ENCODE measurements at places on chromosomes 12 and 14.

GRCh38 chr14:99271221-99271941 lies 616 bp downstream of the BCL11B start:
- no peak for DNase-seq

DNA sequence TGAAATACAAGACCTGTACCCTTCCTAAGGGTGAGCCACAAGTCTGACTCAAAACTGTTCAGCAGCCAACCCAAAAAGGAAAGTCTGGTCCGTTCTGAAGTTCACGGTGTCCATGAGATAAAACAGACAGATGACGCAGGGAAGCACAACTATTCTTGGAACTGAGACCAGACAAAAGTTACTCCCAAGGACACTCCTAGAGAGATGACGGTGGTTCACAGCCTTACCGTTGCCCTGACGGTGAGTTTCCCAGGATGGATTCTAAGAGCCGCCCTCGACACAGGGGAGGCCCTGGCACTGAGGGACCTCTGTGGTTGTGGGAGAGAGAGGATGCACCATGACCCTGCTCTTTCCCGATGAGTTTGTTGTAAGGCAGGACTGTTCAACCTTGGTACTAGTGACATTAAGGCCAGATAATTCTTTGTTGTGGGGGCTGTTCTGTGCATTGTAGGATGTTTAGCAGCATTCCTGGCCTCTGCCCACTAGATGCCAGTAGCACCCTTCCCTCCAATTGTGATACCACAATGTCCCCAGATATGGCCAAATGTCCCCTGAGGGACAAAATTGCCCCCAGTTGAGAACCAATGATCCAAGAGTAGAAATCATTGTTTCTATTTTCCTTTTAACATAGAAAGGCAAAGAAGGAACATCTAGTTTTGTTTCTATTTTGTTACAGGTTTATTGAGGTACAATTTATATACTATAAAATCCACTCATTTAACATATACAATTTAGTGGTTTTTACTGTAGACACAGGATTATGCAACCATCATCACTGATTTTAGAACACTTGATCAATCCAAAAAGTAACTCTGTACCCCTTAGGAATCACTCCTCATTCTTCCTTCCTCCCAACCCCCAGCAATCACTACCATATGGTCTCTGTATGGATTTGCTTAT lies 23.0 kb downstream of the OR10P1 start:
- DNase-seq = no peak

GRCh38 chr12:63822352-63822751 lies 22.1 kb upstream of the SRGAP1 start:
- no peak for DNase-seq

DNA sequence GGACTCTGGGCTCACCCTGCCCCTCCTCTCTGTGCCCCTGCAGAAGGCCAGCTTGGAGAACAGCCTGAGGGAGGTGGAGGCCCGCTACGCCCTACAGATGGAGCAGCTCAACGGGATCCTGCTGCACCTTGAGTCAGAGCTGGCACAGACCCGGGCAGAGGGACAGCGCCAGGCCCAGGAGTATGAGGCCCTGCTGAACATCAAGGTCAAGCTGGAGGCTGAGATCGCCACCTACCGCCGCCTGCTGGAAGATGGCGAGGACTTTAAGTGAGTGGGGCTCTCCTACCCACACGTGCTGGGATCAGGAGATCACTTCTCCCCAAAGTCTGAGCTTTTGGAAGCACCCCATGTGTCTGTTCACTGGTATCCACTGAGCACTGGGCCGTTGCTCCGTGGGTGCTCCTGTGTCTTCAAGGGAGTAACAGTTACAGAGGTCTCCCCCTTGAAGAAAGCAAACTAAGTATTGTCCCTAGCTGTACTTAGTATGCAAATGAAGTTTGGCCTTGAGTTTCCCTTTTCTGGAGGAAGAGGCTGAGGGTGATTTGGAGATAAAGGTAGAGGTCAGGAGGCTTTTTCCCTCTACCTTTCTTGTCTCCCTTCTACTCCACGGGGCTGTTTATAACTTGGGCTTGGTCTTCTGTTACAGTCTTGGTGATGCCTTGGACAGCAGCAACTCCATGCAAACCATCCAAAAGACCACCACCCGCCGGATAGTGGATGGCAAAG lies 3.3 kb downstream of the KRT18 start:
- no peak for DNase-seq

DNA sequence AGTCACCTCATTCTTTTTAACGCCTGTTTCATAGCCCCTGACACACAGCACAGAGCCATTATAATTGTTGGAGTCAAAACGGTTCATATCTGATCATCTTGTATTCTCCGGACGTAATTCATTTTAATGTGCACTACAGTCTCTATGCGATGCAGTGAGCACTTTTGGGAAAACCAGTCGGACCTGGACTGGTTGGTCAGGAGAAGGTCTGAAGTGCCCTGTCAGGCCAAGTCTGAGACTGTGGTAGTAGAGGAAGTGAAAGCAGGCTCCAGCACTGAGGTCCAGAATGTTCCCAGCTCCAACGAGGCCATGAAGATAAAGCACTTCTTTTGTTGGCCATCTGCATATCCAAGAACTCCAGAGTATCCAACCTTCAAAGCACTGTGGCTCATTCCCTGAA lies 117.1 kb upstream of the NCOR2 start:
- no peak for DNase-seq

GRCh38 chr14:77041881-77042545 lies 13.5 kb upstream of the IRF2BPL start:
- no peak for DNase-seq

DNA sequence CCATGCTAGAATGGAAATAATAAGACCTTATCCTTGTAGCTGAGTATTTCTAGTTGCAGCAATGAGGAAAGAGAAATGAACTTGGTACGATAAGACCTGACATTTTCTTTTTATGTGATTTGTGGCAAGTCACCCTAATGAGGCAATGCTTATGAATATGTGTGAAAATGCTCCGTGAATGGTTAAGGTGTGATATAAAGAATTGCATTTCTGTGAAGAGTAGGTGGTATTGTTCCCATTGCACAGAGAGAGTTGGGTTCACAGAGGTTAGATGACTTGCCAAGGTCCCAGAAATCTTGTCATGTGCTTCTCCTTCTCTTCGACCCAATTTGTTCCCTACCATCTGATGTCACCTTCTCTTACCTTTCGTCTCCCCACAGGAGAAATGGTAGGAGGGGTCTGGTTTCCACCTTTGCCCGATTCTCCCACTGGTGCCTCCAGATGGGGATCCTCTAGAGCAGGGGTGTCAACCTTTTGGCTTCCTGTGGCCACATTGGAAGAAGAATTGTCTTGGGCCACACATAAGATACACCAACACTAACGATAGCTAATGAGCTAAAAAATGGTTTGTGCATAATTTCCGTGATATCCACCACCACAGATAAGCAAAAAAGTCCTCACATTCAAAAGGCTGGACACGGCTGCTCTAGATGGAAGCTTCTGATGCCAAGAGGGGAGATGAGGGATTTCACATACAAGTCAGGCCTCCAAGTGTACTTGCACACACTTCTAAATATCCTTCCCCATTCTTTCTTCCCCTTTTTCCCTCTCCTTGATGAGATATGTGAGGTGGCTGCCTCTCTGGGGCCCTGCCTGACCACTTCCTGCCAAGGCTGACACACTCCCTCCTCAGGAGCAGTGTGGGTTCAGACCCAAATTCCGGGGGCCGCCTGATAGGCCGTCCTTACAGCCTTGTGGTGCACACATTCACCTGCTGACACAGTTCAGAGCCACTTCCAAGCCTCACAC lies 96.1 kb downstream of the PLXNC1 start:
- no peak for DNase-seq

- DNase-seq = no peak
Measured at GRCh38 chr14:42947991-42948390, 1341.3 kb downstream of the LRFN5 start.

GRCh38 chr12:28349196-28349595 lies 158.9 kb downstream of the CCDC91 start:
- DNase-seq = no peak

- DNase-seq = peak; percentile 22
Measured at GRCh38 chr12:1662761-1663439, 28.0 kb upstream of the ADIPOR2 start.

DNA sequence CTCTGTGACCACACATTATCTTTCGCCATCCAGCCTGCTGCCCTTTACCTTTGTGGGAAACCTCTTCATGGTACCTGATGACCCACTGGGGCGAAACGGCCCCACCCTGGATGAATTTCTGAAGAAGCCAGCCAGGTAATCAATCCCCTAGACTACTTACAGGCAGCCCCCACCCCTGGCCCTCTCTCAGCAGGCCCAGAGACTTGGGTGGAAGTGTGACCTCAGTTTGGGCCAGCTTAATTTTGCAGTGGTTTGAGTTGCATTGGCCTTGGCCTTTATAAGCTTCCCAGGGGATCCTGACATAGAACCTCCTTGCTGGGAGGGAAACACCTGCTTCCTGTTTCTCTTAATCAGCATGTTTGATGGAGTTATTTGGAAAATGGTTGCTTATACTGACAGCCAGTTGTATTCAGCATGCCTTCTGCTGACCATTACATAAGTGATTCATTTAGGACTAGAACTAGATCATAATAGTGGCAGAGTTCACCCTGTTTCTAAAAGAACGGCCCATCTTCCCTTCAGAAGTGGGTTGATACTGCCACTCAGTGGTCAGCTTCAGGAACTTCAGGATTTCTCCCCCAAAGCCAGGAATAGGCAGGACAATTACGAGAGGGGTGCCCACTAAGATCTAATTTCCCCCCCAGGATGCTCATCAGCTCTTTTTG lies 6.1 kb downstream of the SDR39U1 start:
- peak; percentile 25 for DNase-seq

DNA sequence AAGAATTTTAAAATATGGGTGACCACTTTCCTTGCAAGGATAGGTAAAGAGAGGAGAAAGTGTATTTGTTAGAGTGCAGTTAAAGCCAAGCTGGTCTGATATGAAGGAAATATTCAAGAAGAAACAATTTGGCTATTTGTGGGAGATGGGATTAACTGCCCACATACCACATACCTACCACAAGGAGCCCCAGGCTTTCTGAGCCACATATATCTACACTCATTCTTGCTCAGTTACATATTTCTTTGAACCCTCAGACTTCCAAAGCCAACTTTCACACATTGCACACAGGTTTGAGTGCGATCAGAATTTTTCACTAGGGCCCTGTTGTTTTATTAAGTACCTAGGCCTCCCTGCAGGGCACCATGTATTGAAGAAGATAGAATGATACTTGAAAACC lies 330.2 kb downstream of the ZFP36L1 start:
- no peak for DNase-seq

GRCh38 chr14:45793081-45793480 lies 540.1 kb upstream of the MIS18BP1 start:
- no peak for DNase-seq

DNA sequence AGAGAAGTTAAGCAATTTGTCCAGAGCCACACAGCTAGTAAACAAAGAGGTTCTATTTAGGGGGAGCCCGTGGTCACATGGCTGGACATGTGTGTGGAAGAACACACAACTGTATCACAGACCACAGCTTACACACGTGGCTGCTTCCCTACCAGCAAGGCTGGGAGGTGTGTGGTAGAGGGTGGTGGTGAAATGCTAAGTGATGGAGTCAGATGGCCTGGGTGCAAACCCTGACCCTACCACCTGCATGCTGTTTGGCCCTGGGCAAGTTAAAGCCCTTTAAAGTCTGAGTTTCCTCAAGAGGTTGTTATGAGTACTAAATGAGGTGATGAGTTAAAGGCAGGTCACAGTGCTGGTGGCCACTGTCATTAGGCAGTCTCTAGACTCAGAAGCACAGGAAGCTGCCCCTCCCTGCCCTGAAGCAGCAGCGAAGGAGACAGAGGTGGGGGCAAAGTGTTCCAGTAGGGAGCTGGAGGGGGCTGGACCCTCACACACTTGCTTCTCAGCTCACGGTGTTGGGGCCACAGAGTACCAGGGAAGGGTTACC lies 64.2 kb downstream of the ERH start:
- DNase-seq = no peak

DNA sequence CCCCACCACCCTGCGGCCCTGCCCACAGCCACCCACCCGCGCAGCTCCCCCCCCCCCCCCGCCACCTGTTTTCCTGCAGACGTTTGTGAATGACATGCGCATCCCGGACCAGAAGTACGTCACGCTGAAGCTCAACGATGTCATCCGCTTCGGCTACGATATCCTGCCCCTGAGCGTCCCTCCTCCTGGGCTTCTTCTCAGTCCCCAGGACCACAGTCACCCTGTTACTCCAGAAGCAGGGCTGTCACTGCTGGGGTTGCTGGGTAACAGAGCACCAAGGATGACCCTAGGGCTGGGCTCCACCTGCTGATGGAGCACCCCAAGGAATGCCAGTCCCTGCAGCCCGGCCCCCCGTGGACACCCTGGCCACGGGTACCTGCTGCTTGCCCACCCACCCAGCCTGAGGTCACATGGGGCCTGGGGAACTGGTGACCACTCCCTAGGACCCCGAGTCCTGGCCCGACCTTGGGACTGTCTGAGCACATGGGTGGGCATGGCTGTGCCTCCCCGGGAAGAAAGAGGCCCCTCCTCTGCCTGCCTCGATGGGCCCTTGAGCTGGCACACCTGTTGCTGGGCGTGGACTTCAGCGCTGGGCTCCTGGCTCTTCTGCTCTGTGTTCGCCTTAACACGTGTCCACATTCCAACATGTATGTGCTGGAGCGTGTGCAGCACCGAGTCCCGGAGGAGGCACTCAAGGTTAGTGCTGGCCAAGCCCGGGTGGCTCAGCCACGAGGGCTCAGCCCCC lies 12.9 kb downstream of the CEP170B start:
- DNase-seq = no peak

DNA sequence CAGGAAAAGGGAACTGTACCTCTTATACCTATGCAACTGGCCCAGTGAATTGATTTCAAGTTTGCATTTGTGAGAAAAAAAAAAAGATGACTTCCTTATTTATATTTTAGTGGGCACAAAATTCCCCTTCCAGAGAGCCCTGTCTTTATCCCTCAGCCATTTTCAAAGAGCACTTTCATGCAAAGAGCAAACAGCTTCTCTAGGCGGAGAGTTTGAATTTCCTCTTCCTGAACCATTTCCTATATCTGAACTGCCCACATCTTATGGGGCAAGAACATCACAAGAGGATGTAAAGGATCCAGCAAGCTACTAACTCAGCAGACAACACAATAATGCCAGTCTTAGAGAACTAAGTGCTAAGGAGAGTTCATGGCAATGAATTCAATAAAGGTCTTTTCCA lies 22.3 kb upstream of the PLXNC1 start:
- no peak for DNase-seq

DNA sequence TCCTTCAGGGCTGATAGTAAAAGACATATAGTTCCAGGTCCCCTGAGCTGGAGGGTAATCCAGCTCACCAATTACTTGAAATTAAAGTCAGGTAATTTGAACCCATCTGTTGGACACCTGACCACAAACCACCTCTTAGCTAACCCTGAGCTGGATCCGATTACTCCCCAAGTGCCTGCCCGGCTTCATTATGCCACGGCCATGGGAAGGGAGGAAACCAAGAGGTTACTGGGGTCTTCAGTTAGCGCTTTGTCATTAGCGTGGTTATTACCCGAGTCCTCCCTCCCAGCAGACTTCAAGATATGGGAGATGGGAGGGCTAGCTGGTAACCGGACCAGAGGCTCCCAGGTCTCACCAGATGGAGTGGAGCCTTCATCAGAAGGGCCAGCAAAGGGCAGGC lies 1071.4 kb downstream of the BCL11B start:
- DNase-seq = no peak

DNA sequence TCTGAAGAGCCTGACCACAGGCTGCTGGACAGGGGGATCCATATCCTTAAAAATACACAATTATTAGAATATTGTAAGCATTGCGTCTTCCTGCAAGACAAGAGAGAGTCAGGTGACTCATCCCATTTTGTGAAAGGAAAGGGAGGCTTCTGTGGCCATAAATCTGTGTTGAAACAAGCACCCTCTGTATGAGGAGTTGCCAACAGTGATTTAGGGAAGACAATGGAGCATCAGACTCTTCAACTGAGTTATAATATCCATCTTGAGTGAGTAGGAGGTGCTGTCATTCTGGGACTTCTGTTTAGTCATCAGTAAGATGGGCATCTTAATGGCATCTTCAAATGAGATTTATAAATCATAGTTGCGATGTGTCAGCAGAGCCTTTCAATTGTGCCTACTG lies 554.5 kb downstream of the AACS start:
- DNase-seq = no peak
